ENCODE measurements at places on chromosomes 6 and 20.

GRCh38 chr6:11878735-11879134, 100.1 kb upstream of the ADTRP start:
- no peak for DNase-seq

GRCh38 chr20:58349570-58349969, 39.5 kb upstream of the VAPB start:
- DNase-seq, result peak; percentile 87

DNA sequence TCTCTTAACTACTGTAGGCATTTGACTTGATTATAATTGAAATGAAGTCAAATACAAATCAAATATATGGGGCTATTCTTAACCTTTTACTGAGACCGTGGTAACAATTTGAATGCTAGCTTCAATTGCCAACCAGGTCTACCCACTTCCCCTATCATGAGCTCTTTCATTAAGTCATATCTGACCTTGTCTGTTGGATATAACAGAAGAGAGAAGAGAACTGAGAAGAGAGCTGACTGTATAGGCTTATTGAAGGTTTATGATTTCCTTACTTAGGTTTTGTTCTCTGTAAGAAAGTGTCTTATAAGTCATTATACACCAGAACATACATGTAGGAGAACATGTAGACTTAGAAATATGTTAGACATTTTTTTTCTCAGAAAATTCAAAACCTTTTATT, 549.4 kb downstream of the COL12A1 start:
- DNase-seq, result no peak

GRCh38 chr6:66103954-66104353, 396.9 kb upstream of the EYS start:
- DNase-seq, result no peak

DNA sequence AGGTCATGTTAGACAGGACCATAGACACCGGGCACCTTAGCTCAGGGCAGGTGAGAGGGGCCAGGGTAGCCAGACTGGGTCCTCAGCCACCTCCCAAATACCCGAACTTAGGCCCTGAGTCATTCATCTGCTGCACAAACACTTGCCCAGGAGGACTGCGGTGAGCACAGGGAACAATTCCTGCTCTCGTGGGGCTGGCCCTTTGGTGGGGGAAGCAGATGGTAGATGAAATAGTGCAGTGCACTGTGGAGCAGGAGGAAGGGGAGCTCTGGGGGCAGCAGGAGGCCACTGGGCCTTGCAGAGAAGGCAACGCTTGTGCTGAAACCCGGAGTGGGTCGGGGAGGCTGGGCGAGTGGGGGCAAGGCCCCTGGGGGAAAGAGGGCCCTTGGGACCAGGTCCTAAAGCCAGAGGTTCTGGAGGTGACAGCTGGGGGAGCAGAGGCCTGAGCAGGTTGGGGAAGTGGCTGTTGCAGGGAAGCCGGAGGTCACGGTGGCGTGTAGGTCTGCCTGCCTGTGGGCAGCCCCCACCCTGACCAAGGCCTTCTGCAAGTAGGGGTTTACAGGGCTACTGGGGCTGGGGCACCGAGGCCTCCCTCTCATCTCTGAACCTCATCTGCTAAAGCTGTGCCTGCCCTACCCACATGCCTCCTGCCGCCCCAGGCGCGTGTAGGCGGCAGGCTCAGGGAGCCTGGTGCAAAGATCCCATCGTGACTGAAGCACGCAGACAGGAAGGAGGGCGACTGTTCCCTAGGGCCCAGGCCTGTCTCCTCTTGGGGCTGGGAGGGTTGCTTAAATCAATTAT, 4.7 kb upstream of the NPBWR2 start:
- no peak for DNase-seq

- peak; percentile 35 for DNase-seq
These were observed 17.2 kb upstream of the FNDC1 start for GRCh38 chr6:159152041-159152440.

DNA sequence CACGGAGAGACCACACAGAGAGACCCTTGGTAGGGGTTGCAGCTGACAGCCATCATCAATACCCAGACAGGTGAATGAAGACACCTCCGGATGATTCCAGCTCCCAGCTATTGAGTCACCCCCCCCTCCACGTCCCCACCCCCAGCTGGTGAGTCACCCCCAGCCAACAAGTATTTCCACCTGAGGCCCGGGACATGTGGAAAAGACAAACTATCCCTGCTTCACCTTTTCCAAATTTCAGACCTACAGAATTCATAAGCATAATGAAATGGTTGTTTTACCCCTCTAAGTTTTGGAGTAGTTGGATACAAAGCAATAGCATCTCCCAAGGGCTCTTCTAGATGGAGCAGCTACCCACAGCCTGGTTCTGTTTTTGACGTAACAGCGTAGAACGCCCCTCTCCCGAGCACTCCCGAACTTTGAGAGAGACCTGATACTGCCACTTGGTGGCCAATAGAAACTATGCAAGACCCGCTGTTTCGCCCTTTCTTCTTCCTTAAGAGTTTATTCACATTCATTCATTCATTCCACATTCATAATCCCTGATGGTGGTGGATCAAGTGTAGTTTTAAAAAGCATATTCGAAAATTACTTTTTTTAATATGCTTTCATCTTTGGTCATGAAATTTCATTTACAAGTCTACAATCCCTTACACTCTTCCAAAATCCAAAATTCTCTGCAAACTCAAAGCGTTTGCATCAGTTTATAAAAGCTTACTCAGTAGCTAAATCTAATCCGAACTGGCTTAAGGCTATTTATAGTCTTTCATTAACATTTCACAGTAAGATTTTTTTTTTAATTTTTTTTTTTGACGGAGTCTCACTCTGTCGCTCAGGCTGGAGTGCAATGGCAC, 15.1 kb upstream of the PPP1R16B start:
- peak; percentile 22 for DNase-seq

DNA sequence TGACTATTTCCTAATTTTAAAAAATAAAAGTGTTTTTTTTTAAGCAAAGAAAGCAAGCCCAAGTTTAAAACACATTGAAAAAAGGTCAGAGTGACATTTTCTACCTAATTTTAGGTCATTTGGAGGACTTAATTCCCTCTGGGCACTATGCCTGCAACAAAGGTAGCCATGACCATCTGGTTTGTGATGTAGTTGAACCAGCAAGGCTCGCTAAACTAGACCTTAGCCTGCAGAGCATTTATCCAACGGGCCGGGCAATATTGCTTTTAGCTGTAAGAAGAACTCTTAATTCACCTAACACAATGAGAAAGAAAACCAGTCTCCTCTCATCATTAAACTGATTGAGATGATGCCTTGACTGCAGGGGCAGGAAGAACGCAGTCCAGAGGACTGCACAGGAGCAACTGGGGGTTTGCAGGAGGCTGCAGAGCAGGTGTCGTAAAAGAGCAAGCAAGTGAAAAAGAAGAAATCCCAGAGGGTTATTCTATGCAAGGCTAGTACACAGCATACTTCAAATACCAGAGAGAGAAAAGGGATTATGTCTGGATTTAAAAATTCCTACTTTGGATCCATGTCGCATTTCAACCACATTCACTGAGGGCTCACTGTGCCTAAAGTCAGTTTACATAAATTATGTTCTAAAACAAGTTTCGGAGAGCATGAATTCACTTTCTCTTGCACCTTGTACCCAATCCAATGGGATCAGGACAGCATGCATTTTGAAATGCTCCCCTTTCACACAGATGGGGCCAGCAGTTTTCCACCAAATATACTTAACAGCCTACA, 12.8 kb downstream of the TRAF3IP2 start:
- peak; percentile 37 for DNase-seq

DNA sequence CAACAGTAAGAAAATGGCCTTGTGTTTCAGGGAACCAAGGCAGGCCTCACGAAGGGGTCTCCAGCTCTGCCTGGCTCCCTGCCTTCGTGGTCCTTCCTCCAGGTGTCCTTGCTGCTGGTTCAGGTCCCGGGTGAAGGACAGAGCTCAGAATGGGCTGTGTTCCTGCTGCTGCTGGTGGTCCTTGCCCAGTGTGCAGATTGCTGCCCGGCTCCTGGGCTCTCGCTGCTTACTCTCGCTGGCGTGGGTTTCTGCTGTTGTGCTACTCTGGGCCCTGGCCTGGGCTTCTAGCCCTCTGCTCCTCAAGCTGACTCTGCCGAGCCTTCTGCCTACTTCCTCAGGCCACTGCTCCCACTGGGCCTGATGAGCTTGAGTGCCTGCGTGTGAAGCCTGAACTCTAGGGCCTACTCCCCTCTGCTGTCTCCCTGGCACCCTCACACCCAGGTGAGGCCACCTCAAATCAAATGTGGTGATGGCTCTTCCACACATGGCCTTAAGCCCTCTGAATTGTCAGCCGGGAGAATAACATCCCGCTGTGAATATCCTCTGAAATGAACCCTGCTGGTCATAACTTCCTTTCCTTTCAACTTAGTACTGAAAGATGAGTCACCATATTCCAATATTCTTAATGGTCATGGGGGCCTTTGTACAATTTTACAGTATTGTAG, 171.6 kb downstream of the FOXC1 start:
- DNase-seq, result peak; percentile 55

DNA sequence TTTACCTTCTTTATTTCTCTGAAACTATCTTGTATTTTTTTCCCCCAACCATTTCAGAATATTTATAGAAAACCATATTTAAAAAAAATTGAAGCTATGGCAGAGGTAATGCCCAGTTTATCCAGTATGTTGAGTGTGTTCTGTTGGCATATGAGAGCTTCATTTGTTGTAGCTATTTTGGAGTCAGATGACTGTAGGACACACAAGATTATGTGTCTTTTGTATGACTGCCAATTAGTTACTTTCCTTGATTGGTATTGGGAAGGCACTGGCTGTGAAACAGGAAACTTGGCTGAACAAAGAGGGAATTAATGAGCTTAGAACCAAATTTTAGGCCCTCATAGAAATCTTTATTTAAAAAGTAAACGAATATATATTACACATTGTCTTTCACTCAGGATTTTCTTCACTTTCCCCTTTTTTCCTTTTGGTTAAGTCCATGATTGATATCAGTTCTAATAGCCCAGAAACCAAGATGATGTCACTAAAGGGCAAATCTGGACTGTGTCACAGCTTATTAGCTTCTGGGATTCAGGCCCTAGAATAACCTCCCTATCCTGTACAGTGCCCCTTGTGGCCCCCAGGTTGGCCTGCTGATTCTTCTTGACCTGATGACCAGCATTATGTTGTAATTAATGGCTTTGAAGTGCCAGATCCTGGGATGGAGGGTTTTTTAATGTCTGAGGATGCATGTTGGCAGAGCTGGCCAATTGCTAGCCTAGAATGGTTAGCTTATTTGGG, 10.1 kb downstream of the CDC5L start:
- DNase-seq, result no peak

GRCh38 chr6:3584606-3585005, 127.8 kb upstream of the SLC22A23 start:
- DNase-seq, result peak; percentile 46

GRCh38 chr6:113304116-113304515, 553.0 kb upstream of the MARCKS start:
- no peak for DNase-seq

DNA sequence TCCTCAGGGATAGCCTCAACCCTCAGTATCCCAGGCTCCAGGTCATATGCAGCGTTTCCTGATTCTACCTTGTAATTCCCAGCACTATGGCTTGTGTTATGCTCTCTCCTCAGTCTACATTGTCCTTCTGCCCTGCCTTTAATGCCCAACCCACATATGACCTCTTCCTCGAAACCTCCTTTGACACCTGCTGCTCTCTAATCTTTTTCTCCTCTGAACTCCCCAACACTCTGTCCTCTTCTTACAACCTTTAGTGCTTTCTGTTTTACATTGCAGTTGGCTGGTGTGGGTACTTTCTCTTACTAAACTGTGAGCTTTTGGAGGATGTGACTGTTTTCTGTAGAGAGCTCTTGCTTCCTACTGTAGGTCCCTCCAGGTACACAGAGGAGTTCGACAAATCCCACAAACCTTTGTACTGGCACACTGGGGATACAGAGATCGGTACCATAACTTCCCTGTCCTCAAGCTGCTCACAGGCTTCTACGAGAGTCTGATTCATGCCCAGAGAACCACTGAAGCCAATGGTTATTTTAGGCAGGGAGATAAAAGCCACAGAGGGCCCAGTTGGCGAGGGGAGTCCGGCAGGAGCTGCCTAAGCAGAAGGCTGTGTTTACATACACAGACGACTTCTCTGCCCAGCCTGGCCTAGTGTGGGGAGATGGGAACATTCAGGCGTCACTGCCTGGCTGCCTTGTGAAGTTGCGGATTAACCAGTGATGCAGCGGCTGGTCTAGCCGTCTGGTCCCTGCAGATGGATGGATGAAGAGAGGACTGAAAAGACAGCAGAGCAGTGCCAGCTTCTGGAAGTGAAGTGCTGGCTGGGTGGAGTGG, 8.4 kb upstream of the EPB41L1 start:
- no peak for DNase-seq

GRCh38 chr6:159689001-159689400, 4.0 kb downstream of the SOD2 start:
- DNase-seq, result no peak

GRCh38 chr6:55543633-55544309, 35.2 kb downstream of the HMGCLL1 start:
- no peak for DNase-seq
